ENCODE measurements at places on chromosomes 12 and 14.

GRCh38 chr14:23435543-23436326 is at the start of gene MYH7:
Gene MYH7 (minus strand): TSS chr14:23435660. CDS start chr14:23433732, 1,928 bp downstream.
- DNase-seq: no peak

DNA sequence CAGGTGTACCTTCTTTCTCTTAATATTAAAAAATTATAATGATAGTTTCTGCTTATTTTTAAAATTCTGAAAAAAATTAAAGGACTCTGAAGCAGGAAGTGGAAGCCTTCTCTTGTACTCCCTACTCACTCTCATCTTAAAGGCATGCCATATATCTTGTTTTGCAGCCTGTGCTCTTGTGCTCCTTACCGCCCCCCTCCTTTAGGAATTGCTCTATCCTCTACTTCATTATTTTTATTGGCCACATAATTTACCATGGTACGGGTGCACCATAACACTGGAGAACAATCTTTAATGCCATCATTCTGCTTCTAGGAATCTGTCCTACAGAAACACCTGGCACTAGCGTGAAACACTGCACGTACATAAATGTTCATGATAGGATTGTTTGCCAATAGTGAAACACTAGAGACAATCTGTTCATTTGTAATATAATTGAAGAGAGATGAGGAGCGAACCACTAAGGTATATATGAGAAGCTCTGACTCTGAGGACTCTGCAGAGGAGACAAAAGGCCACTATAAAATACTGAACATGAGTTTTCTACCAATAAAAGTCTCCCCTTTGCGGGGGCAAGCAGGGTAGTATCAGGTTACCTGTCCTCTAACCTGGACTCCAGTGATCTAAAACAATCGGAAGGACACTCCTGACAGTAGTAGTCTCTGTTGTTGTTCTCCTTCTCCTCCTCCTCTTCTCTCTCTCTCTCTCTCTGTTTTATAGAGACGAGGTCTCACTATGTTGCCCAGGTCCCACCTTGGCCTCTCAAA is 6.3 kb upstream of the NYNRIN start:
- DNase-seq: peak; percentile 50

DNA sequence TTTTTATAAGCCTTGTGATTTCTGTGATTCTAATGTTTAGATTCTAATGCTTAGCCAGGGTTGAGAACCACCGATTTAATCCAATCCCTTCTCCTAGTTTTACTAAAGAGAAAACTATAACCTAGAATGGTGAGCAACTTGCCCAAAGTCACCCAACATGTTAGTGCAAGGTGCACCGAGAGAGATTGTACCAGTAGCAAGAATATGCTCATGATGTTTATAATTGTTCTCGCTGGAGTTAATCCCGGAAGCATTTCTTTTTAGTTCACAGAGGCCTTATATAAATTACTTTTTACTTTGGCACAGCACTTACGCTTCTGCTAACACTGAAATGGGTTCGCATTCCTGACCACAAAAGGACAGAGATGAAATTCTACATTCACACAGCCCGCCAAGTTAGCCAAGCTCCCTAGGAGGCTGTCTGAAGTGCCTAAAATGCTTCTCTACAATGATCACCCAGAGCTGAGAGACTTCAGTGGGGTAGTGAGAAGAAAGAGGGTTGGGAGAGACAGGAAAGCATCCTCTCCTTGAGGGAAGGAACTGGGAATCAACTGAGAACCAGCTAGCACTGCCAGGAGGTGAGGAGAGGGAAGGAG is 579 bp upstream of the BLOC1S1 start:
- no peak for DNase-seq

GRCh38 chr12:121096199-121096798 is 36.4 kb upstream of the P2RX7 start:
- no peak for DNase-seq

DNA sequence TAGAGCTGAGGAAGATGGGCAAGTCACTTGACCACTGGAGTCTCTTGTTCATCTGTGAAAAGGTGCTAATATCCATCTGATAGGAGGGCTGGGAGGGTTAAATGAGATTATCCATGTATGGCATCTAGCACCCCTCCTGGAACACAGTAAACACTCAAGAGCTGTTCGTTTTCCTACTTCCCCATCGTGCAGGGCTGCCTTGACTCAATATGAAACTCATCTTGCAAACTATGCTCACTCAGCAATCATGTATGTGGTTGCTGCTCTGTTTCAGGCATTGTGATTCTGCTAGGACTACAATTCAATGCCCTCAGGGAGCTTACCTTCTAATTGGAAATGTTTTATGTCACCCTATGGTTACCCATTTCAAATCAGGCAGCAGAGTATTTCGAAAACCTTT is 395.6 kb downstream of the BCAT1 start:
- DNase-seq: no peak

GRCh38 chr12:94271351-94271750 is 123.0 kb downstream of the PLXNC1 start:
- no peak for DNase-seq

- DNase-seq: peak; percentile 69
Observed at GRCh38 chr14:95496690-95497259, 19.7 kb downstream of the SYNE3 start.

DNA sequence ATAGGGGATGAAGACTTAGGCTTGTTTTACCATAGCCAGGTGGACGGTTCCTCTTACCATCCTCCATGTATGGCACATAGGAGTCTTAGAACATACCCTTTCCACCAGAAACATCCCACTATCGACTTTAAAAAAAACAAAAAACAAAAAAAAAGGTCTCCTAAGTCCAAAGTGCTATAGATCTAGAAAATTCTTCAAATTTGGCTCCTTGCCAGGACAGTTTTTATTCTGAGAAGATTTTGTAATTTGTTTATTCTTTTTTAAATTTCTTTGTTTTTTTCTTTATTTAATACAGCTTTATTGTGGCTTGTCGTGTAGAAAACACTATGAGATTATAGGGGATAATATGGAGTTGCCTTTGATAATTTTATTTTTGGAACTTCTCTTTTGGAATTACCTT is 197.7 kb downstream of the NUBPL start:
- peak; percentile 9 for DNase-seq

DNA sequence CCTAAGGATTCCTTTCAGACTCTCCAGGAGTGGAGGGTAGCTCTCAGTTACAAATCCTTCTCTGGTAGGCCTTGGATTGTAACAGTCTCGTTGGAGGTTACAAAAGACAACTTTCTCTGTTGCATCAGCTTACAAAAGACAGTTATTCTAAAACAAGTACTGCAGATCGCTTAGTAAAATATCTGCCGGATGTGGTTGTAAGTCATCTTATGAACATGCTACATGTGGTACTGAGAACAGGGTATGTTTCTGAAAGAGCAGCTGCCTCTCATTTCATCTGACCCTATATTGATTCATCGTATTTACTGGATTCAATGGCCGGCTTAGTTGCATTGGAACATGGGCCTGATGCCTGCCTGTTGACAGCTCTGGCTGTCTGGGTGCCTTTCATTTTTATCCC is 157.4 kb downstream of the PTCSC3 start:
- DNase-seq: no peak

- no peak for DNase-seq
Observed at GRCh38 chr14:99253890-99254289, 18.1 kb downstream of the BCL11B start.

GRCh38 chr14:51431741-51432140 is 191.7 kb downstream of the TMX1 start:
- DNase-seq: no peak

GRCh38 chr12:121668750-121669520 is 519 bp downstream of the MORN3 start:
- no peak for DNase-seq

DNA sequence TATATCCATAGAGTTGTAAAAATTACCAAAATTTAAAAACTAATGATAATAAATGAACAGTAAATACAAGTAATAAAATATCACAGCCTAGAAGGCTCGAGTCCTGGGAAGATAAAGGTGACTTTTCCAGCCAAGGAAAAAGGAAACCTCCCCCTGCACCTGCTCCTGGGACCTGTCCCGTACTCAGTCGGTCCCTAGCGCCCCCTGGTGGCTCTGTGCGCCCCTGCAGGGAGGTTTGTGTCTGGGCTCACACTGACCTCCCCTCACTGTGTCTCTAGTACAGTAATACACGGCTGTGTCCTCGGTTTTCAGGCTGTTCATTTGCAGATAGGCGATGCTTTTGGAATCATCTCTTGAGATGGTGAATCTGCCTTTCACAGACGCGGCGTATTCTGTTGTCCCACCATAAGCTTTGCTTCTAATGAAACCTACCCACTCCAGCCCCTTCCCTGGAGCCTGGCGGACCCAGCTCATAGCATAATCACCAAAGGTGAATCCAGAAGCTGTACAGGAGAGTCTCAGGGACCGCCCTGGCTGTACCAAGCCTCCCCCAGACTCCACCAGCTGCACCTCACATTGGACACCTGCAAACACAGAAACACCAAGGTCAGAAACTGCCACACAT is 1030.4 kb downstream of the TMEM121 start:
- no peak for DNase-seq

GRCh38 chr12:6182279-6182898 is 17.8 kb upstream of the CD9 start:
- peak; percentile 99 for DNase-seq

- DNase-seq: peak; percentile 69
Observed at GRCh38 chr14:69013943-69014782, 35.1 kb upstream of the ACTN1 start.

DNA sequence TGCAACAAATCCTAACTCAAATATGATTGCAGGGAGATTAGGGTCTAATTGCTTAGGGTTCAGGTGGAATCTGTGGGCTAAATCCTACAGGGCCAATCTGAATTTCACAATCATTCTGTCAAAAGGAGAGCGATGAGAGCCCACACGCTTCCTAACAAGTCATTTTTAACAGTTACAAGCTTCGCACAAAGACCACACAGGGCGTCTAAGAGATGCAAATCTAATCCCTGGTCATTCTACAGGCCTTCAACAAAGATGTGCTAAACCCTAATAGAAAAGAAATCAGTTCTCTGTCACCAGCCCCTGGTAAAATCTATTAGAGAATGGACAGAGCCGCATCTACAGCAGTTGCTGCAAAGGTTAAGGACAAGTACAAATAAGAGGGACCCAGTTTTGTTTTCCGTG is 15.3 kb downstream of the NKX2-1 start:
- no peak for DNase-seq

GRCh38 chr14:87613881-87614280 is 379.1 kb downstream of the GALC start:
- DNase-seq: peak; percentile 3

GRCh38 chr12:112331886-112332285 is 50.3 kb downstream of the HECTD4 start:
- no peak for DNase-seq

GRCh38 chr14:69845787-69846186 is 33.4 kb upstream of the SMOC1 start:
- DNase-seq: no peak

GRCh38 chr12:64767495-64767894 is 8.3 kb upstream of the GNS start:
- DNase-seq: no peak

GRCh38 chr14:22791301-22791700 is 23.9 kb downstream of the SLC7A7 start:
- peak; percentile 84 for DNase-seq
